ENCODE measurements at places on chromosomes 13 and 19.

DNA sequence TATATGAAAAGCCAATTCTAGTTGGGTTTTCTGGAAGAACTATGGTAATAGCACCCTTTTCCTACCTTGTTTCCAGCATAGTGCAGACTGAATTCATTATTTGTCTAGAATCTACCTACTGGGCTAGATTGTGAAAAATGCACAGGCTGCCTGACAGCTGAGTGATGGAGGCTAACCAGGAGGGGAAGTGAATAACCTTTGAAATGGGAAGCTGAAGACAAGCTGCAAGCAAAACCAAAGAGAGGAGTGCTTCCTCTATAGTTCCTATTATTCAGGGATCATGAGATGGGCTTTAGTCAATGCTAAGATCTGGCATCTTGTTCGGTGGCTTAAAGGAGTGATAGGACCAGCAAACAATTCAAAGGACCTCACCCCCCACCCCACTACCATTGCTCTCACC is 26.9 kb downstream of the MZT1 start:
- H3K27me3 ChIP-seq = no peaks in the 10 kb centered on the region
- H3K4me3 ChIP-seq = no peak overlapping the region
- no peak overlapping the region for H3K27ac ChIP-seq

DNA sequence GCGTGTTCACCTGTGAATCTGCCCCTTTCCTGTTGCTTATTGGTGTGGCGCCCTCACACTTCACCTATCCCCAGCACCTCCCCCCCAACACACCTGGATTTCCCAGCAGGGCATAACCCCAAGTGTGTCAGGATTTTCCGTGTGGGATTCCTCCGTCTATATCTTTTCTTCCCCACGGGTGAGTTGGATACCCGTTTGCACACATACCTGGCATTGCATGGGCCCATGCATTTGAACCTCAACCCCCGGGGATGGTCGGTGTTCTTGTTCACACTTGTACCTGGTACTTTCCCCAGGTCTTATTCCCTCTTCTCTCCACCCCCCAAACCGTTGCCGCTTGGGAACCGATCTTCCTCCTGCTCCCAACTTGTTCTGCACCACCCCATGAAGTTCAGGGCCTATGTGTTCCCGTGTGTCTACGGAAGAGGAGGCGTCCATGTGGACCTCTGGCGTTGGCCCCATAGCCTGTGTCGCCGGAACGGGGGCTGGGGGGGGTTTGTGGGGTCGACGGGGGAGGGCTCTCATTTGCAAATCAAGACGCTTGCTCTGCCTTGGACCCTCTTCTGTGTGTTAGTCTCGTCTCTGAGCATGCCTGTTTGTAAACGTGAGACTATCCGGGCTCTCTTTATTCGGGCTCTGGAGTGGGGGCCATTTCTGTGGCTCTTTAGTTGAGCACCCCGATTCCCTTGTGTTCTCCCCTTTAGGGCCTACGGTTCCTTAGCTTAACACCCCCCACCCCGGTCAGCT is 1.7 kb downstream of the PRR12 start:
- no peaks in the 10 kb centered on the region for H3K36me3 ChIP-seq
- H3K27me3 ChIP-seq = no peaks in the 10 kb centered on the region
- peak overlapping the region; percentile 65 for H3K27ac ChIP-seq
- peaks cover 18% of the 10 kb centered on the region for H3K4me1 ChIP-seq
- DNase-seq = no peak
- peak overlapping the region; percentile 90 for H3K4me3 ChIP-seq

GRCh38 chr19:4164262-4164661 is 10.8 kb downstream of the CREB3L3 start:
- no peaks in the 10 kb centered on the region for H3K36me3 ChIP-seq
- no peak for DNase-seq
- no peak overlapping the region for H3K4me3 ChIP-seq
- H3K27me3 ChIP-seq = no peaks in the 10 kb centered on the region

DNA sequence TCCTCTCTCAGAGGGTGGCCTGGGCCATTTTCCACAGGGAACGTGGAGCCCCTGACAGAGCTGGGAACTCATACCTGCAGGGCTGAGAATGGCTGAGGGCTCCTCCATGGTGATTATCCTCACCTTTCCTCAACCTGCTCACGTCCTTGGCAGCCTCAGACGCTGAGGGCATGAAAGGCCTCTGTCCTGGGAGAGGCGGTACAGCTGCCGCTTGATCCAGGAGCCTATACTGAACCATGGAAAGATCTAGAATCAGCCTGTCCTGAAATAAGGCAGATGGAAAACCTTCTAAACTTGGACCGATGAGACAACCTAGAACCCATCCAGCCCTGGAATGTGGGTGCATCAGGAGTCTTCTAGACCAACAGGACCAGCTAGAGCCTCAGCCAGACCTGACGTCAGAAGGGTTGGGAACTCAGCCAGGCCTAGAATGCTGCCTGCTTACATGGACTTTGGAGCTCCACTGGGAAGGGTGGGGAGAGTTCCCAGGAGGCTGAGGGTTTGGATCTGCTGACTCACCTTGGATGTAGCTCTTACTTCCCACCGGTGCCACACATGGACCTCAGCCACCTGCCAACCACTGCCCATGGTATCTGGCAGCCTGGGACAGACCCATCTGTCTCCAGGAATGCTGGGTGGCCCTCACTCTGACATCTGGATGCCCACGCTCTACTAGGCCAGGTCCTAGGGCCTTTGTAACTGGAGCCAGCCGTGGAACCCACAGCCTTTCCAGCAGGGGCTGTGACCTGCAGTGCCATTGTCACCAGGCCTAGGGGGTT is 7.5 kb downstream of the KCTD15 start:
- H3K27ac ChIP-seq = no peak overlapping the region
- H3K4me1 ChIP-seq = peaks cover 1% of the 10 kb centered on the region
- no peaks in the 10 kb centered on the region for H3K27me3 ChIP-seq
- DNase-seq = peak; percentile 68

- no peak for DNase-seq
- H3K4me3 ChIP-seq = no peak overlapping the region
- H3K36me3 ChIP-seq = no peaks in the 10 kb centered on the region
- no peaks in the 10 kb centered on the region for H3K4me1 ChIP-seq
- no peaks in the 10 kb centered on the region for H3K27me3 ChIP-seq
- no peak overlapping the region for H3K27ac ChIP-seq
Measured at GRCh38 chr13:81382246-81382645, 1041.3 kb upstream of the SPRY2 start.

DNA sequence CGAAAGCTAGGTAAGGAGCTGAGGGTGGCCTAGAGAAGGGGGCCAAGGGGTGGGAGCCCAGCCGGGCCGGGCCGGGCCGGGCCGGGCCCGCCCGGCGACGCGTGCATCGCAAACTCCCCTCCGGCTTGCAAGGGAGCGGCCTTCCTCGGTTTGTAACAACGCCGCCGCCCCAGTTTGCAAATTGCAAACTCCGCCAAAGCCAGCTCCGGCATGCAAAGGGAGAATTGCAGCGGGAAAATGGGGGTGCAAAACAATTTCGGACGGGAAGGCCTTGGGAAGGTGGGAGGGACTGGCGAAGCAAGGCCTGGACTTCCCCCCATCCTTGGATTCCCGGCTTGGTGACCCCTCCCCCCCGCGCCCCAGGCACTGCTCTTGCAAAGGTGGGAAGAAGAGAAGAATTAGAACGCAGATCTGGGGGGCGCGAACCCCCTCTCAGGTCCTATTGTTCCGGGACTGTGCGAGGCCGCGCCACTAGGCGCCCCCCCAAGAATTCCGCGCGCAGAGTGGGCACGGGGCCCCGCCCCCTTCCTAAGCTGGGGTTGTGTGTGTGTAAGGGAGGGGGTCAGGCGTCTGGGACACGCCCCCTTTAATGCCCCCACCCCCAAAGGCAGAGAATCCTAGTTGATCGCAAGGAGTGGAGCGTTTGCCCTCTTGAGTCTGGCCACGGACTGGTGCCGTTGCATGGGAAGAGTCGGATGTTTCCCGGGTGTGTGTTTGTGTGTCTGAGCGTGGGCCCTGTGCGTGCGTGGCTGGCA is 926 bp downstream of the PRR12 start:
- H3K27me3 ChIP-seq = no peaks in the 10 kb centered on the region
- H3K36me3 ChIP-seq = no peaks in the 10 kb centered on the region
- H3K4me3 ChIP-seq = peak overlapping the region; percentile 76

DNA sequence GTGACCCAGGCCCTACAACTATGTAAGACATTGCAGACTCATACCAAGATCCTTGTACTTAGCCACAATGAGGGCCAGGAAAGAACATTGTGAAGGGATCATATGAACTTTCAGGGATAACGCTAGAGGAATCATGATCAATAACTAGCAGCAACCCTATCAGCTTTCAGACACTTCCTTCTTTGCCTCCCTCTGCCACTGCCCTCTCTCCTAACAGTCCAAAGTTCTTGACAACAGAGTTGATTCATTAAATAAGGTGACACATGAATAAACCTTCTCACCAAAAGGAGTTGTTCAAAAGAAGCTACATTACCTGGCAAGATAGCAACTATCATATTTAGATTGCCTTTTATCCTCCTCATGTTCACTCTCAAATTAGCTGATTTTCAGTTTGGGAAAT is 272.2 kb upstream of the DACH1 start:
- H3K4me1 ChIP-seq = no peaks in the 10 kb centered on the region

- no peak overlapping the region for H3K27ac ChIP-seq
- no peak overlapping the region for H3K4me3 ChIP-seq
- H3K36me3 ChIP-seq = no peaks in the 10 kb centered on the region
- DNase-seq = no peak
Measured at GRCh38 chr19:5956728-5957127, 21.2 kb downstream of the RANBP3 start.

DNA sequence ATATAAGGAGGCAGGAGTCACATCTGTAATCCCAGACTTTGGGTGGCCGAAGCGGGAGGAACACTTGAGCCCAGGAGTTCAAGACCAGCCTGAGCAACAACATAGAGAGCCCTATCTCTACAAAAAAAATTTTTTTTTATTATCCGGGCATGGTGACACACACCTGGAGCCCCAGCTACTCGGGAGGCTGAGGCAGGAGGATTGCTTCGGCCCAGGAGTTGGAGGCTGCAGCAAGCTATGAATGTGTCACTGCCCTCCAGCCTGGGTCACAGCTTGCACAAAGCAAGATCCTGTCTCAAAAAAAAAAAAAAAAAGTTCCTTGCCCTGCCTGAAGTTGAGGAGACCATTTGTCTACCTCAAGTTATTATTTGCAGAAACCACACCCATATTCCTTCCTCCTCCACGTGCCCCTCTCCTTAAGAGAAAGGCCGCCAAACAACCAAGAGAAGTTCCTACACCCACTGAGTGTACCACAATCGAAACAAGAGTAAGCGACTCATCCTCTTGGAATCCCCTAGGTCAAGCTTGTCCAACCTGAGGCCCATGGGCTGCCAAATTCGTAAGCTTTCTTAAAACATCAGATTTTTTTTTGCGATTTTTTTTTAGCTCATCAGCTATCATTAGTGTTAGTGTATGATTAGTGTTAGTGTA is 2.2 kb downstream of the ABCC4 start:
- DNase-seq = no peak
- no peaks in the 10 kb centered on the region for H3K27me3 ChIP-seq
- H3K4me3 ChIP-seq = no peak overlapping the region
- no peaks in the 10 kb centered on the region for H3K36me3 ChIP-seq
- H3K4me1 ChIP-seq = no peaks in the 10 kb centered on the region

DNA sequence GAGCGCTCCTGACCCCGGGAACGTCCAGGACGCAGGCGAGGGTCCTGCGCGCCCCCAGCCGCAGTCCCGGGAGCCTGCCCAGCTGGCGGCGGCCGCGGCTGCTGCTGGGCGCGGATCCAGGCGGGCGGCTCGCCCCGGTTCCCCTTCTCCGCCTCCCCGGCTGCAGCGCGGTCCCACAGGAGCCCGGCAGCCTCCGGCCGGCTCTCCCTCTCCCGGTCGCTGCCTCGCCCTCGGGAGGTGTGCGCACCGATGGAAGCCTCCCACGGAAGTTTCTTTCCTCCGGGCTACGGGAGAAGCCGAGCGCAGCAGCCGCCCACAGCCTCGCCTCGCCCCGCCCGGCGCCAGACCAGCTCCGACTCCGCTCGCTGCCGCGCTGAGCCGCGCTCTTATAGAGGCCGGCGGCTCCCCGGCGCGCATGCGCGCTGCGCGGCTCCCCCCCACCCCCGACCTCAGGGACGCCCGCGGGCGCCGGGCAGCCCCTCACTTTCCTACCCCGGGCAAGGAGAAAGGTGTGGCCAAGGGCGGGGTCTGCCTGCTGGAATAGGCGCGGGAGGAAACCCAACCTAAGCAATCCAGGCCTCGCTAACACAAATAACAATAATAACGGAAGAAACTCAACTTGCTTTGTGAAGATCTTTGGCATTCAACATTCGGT is at the start of gene SHISA2:
SHISA2 (minus strand) TSS at position 360 of the 655 bp plus-strand sequence. CDS start 1,041 bp downstream, outside the sequence.
- no peaks in the 10 kb centered on the region for H3K27me3 ChIP-seq
- no peak within 1 kb of the TSS for H3K27ac ChIP-seq
- no peaks in the 10 kb centered on the region for H3K4me1 ChIP-seq
- DNase-seq = peak; percentile 59

GRCh38 chr19:41799444-41800000 is 3.1 kb downstream of the CEACAM3 start:
- no peak for DNase-seq
- no peak overlapping the region for H3K4me3 ChIP-seq
- no peaks in the 10 kb centered on the region for H3K27me3 ChIP-seq
- H3K27ac ChIP-seq = no peak overlapping the region

GRCh38 chr19:50580970-50581634 is 12.9 kb upstream of the LRRC4B start:
- no peak for DNase-seq
- H3K27me3 ChIP-seq = no peaks in the 10 kb centered on the region
- no peak overlapping the region for H3K4me3 ChIP-seq
- no peaks in the 10 kb centered on the region for H3K36me3 ChIP-seq
- no peak overlapping the region for H3K27ac ChIP-seq

DNA sequence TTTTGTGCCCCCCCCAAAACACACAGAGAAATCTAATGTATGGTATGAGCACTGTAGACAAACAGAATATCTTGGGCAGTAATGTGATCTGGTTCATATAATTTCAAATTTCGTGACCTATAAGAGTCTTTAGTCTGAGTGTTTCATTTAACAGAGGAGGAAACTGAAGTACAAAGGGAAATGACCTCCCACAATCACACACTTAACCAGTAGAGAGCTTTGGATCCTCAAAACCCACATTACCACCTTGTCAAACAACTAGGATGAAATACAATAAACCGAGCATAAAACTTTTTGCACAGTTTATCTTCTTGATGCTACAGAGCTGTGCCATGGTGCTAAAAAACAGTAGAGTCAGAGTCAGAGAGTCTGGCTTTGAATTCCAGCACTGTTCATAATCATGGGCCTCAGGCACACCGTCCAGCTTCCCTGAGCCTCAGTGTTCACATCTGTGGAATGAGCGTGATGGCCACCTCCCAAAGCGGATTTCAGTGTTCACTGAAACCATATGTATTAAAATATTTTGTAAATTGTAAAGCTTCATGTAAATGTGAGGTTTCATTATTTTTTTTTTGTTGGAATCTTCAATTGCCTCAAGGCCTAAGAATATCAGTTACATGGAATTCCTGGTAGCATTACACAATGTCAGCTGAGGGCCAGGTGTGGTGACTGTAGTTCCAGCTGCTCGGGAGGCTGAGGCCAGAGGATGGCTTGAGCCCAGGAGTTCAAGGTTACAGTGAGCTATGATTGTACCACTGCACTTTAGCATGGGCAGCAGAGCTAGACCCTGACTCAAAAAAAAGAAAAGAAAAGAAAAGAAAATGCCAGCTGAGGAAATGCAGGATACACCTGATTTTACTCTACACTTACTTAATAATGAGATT is 126.4 kb upstream of the FRY start:
- no peaks in the 10 kb centered on the region for H3K27me3 ChIP-seq
- H3K36me3 ChIP-seq = no peaks in the 10 kb centered on the region
- DNase-seq = no peak
- no peak overlapping the region for H3K27ac ChIP-seq
- no peaks in the 10 kb centered on the region for H3K4me1 ChIP-seq

GRCh38 chr19:38666663-38667511 is 19.4 kb downstream of the ACTN4 start:
- H3K4me1 ChIP-seq = peaks cover 68% of the 10 kb centered on the region
- peak overlapping the region; percentile 82 for H3K27ac ChIP-seq

All from testis (tissue), 5 donors.